Left ventricle myocardium inferior (tissue), 1 donor: ENCODE measurements at places on chromosomes 2 and 18.

DNA sequence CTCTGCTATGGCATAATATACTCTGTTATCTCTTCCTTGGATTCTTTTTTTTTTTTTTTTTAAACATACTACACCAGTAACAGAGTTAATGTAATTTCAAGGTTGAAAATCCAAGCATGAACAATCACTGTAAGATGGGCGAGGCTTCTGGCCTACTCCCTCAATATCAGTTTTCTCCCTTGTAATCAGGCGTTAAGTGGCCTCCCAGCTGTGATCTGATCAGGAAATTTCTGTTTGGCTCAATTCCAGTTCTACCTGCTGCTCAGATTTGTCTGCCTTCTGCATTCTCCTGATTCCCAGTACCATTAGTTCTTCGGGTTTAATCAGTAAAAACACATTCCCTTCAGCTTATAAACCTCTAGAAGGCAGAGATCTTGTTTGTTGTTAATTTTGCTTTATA, 18.6 kb downstream of the PRKD3 start:
- no peak for DNase-seq

GRCh38 chr2:81852651-81853050, 1548.1 kb upstream of the LRRTM1 start:
- no peak for DNase-seq

GRCh38 chr2:46306330-46306751, 9.1 kb downstream of the EPAS1 start:
- no peak for DNase-seq

- no peak for DNase-seq
Observed at GRCh38 chr2:8851811-8852560, 14.6 kb upstream of the KIDINS220 start.

- no peak for DNase-seq
Observed at GRCh38 chr2:177783835-177784744, 288.5 kb downstream of the PDE11A start.

- no peak for DNase-seq
Observed at GRCh38 chr2:23445450-23445868, 60.5 kb downstream of the KLHL29 start.

GRCh38 chr18:54393648-54394294, 36.1 kb downstream of the C18orf54 start:
- DNase-seq, result no peak

DNA sequence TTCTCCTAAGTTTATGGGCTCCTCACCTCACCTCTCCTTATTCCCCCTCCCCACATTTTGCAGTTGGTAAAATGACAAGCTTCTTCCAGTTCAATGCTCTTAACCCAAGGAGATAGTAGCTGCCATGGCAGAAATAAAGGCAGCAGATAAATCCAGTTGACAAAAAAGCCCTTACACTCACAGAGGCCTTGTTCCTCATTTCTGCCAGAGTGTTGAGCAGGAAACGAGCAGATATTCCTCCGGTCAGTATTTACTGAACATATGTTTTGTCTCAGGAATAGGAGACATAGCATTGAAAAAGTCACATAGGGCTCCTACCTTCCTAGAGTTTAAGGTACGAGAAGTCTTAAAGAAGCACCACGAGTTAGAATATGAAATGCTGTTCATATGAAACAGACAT, 493.7 kb upstream of the TNP1 start:
- no peak for DNase-seq

- no peak for DNase-seq
Observed at GRCh38 chr2:156834431-156834830, 398.3 kb downstream of the GPD2 start.

DNA sequence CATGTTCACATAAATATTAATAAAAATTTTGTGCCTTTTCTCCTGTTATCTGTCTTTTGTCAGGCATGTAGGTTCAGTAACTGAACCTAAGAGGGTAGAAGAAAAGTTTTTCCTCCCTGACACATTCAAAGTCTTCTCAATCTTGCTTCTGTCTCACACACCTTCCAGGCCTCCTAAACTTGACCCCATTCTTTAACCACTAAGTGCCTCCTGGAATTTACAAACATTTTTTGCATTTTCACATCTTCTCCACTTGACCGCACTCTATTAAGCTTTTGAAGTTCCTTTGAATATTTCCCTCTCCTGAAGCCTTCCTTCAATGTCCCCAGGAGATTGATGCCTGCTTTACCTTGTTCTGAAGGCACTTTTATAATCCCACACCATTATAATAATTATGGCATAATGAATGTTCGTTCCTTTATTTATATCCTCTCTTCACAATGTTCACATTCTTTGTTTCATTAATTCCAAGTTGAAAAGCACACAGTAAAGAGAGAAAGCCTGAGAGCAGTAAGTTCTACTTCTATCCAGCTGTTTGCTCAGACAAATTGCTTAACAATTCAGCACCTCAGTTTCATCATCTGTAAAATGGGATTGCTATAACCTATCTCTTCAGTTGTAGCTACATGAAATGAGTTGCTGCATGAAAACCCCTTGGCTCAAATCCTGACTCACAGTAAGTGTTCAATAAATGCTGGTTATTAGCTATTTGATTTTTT, 184.8 kb upstream of the KLHL29 start:
- DNase-seq, result no peak

DNA sequence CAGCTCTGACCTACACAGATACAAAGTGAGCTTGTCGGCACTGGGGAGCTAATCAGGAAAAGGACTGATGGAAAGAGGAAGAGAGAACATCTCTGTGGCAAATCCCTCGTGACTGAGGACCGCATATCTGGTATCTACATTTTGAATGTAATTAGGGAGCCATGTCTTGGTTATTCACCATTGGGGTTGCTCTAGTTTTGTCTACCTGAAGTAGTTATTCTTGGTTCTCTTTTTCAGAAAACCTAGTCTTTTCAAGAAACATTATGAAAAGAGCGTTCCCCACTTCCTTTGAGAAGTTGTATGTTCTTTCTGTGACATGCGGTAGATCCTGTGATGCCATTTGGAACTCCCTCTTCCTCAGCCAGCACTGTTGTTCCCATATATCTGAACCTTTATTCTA, 104.4 kb downstream of the DOCK10 start:
- DNase-seq, result no peak

DNA sequence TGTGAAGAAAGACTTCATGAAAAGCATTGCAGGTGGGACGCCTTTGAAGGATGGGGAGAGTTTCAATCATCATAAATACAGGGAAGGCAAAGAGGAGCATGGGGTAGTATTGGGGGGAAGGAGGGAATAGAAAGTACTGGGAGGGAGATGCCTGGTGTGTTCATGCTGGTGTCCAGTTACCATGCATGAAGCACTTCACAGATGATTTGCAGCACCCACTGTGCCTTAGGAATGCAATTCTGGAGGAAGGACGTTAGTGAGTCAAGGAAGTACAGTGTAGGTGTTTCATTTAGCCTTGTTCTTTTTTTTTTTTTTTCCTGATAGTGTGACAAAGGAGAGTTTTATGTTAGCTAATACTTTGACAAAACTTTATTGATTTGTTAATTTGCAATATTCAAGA, 36.8 kb downstream of the ADAM23 start:
- no peak for DNase-seq

GRCh38 chr18:11027862-11028261, 121.5 kb downstream of the PIEZO2 start:
- no peak for DNase-seq

- DNase-seq, result no peak
Observed at GRCh38 chr2:143081616-143082015, 47.6 kb upstream of the ARHGAP15 start.

DNA sequence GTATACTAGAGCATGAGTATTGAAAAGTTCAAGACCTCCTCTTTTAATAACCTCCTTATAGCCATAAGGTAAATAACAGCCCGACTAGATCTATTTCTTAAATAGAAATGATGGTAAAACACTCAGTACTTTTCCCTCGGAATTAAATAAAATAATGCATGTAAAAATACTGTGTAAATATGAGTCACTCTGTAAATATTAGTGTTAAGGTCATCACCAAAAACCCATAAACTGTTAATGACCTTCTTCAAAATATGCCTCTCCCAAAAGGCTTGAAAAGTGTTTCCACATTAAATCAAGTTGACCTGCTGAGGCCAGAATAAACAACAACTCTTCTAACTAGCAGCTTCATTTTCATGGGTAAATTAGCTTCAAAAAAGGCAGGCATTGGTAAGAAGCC, 25.3 kb upstream of the BZW1 start:
- no peak for DNase-seq

GRCh38 chr2:190999949-191000665, 13.9 kb downstream of the STAT1 start:
- no peak for DNase-seq

DNA sequence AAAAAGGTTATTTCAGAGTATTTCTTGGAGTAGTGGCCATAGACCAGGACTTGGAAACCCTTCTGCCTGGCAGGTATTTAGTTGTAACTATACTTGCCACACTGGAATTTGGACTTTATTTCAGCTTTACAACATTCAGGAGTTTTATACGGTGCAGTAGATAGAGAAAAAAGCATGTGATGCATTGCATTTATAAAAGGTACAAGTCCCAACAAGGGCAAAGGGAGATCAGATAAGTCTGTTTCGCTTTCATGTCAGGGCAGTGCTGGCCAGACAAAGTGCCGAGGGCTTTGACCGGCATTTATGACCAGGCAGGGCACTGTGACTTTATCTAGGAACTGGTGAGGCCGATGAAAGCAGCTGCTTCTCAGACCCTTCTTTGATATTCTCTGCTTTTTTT, 145.4 kb downstream of the RTN4 start:
- DNase-seq, result no peak
